NCI-H69 (cell line): ENCODE measurements at places on chromosomes 1 and 21.
A peak's percentile ranks its signal among the peaks of the same experiment; 100 is the strongest.

GRCh38 chr1:156554971-156555370, 17.4 kb downstream of the IQGAP3 start:
- DNase-seq = no peak

- no peak for DNase-seq
Observed at GRCh38 chr1:117659550-117660270, 53.9 kb downstream of the TENT5C start.

DNA sequence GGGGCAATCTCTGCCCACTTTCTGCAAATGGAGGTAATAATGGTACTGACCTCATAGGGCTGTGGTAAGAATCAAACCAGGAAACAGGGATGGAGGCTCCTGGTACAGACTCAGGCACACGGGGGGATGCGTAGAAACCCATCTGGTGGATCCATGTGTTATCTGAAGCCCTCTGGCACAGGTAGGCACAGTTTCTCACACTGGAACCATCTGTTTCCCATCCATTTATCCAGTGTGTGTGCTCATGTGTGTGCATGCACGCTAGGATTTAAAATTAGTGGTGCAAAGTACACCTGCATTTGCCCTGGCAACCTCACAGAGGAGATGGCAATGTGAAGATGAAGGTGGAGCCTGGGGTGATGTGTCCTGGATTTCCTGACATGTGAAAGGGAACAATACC, 103.3 kb downstream of the RAVER2 start:
- DNase-seq = peak; percentile 43

GRCh38 chr1:207817166-207817565, 65.3 kb downstream of the CD46 start:
- DNase-seq = no peak

DNA sequence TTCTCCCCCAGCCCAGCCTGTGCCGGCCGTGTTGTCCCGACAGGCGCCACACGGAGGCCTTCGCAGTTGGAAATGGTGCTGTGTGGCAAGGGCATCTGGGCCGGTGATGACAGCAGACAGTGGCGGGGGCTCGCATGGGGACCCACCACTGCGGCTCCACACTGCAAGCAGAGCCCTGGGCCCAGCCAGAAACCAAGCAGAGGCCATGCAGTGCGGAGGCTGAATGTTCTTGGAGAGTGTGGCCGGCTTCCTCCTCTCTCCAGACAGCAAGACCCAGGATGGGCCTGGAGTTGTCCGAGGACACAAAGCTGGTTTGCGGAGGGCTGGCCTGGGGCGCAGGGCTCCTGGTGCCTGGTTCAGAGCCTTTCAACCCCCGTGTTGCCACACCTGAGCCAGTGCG, 104.6 kb downstream of the SIK1 start:
- DNase-seq = no peak

DNA sequence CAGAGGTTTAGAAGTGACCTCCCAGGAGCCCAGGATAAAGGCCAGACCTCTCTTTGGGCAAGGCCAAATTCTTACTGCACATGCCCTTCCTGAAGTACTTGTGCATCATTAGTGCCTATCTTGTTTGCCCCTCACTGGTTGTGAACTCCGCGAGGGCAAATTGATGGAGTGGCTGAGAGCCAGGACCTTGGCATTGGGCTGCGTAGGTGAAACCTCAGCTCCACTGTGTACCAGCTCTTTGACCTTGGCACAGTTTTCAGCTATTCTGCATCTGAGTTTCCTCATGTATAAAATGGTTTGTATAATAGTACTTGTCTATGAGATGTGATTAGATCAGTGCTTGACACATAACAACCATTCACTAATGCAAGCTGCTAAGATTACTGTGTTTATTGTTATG, 11.5 kb downstream of the OTUD3 start:
- DNase-seq = no peak

DNA sequence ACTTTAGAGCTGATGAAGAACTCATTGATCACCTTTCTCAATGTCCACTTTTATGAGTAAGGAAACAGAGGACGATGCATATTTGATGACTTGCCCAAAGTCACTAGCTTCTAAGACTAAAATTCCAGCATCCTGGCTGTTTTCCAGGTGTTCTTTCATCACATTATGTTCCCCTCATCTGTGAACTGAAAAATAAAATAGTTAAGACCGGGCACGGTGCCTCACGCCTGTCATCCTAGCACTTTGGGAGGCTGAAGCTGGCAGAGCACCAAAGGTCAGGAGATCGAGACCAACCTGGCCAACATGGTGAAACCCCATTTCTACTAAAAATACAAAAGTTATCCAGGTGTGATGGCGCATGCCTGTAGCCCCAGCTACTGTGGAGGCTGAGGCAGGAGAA, 297.5 kb downstream of the DUSP10 start:
- no peak for DNase-seq

- no peak for DNase-seq
Observed at GRCh38 chr1:176046926-176047325, 160.2 kb downstream of the COP1 start.

GRCh38 chr1:70818401-70818800, 229.2 kb downstream of the PTGER3 start:
- DNase-seq = peak; percentile 12

GRCh38 chr1:187491082-187491720, 662.5 kb downstream of the PLA2G4A start:
- peak; percentile 54 for DNase-seq

DNA sequence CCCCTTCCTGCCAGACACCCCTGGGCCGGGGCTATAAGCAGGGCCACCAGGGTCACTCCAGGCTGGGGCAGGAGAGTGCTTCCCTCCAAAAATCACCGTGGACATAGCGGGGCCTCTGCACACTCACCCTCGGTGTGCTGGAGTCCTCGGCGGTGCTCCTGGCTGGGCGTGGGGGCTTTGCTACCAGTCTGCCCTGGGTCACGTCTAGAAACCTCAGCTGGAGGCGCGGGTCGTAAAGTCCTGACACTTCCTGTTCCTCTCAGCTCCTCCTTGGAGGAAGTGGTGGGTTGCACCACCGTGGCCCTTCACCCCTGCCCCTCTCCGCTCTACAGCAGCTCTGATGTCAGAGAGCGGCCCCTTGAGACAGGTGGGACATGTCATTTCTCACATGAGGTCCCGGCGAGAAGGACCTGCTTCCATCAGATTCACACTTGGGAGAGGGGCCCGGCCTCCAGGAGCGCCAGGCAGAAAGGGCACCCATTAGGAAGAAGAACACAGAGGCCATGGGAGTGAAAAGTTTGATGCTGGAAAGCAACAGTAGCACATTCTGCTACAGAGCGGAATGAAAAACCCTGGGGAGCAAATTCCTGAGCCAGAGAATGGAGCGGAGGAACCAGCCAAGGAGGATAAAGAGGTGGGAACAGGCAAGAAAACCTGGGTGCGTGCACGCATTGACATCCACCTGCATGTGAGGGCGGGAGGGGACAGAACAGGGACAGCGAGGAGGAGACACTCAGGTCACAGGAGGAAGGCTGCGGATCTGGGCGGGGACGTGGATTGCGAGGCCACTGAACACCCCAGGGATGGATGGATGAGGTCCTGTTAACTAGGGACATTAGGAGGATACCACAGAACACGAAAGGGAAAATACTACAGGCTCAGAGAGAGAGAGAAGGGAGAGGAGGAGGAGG, at the start of gene ITGB2:
Gene ITGB2, minus strand, starts transcription at position 206 of the 911 bp plus-strand sequence. CDS start 10,117 bp downstream, outside the sequence.
- no peak for DNase-seq

GRCh38 chr21:16305686-16306085, 575.9 kb downstream of the USP25 start:
- DNase-seq = no peak

GRCh38 chr1:8871539-8871935, 6.9 kb downstream of the ENO1 start:
- peak; percentile 20 for DNase-seq

- no peak for DNase-seq
Observed at GRCh38 chr1:69738458-69739250, 170.9 kb downstream of the LRRC7 start.

- DNase-seq = peak; percentile 19
Observed at GRCh38 chr1:229364207-229365065, 21.6 kb upstream of the CCSAP start.

- DNase-seq = peak; percentile 7
Observed at GRCh38 chr1:115694805-115695204, 53.0 kb downstream of the VANGL1 start.

DNA sequence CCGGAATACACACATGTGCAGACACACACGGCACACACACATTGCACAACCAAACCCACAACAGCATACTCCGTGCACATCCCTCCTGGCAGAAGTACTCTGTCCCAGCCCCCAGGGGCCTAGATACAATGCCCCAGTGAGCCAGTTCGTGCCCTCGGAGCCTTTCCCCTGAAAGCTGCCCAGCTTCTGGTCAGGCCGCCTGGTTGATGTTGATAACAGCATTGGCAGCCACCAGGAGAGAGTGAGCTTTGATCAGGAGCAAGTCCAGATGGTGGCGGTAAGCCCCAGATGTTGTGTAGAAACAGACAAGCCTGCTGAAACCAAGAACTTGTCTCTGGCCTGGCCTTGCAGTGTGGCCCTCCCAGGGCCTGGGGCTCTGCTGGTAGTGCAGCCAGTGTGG, 109.1 kb downstream of the GRIK3 start:
- no peak for DNase-seq

GRCh38 chr1:242788771-242789170, 264.3 kb upstream of the PLD5 start:
- DNase-seq = no peak

- DNase-seq = no peak
Observed at GRCh38 chr1:151970128-151970527, 23.5 kb downstream of the S100A10 start.

- DNase-seq = peak; percentile 69
Observed at GRCh38 chr21:16908077-16908476, 604.8 kb upstream of the CXADR start.

DNA sequence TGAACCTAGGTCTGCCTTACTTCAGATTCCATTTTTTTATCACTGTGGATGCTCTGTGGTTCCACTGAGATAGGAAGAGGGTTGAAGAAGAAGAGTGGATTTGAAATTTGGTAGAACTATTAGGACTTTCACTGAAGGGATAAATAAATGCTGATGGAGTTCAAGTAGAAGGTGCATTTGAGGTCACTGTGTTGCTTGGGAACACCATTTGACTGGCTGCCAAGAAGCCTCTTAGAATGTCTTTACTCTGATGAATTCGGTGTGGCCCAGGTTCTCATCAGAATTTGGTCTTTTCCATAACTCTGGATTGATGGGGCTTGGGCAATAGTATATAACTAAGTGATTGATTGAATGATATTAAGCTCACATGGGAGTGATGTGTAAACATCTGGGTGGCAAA, 11.9 kb downstream of the XPR1 start:
- peak; percentile 96 for DNase-seq

DNA sequence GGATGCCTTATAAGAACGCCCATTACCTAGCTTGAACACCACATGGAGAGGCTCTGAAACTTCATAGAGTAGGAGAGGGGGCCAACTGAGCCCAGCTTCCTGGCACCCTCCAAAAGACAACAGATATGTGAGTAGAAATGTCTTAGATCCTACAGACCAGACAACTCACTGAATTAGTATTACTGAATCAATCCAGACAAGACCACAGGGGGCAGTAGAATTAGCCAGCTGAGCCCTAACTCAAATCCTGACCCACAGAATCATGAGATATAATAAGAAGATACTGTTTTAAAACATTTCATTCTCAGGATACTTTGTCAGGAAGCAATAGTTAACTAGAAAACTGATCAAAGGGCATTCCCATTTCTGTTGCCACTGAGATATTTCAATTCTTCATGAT, 45.8 kb upstream of the C1orf21 start:
- DNase-seq = peak; percentile 4

DNA sequence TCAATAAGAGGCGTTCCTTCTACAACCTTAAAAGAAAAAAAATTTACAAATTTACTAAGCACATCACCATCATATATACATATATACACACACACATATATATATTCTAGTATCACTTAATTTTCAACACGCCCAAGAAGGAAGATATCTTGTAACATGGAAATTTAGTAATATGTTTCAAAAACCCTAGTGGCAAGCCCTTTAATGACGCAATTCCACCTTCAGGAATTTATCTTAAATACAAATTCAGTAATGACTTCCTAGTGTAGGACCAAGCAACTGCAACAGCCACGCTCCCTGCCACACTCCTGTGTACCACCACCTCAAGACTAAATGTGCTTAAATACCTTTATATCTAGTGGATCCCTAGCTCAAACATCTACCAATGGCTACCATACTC, 12.5 kb downstream of the LBR start:
- no peak for DNase-seq

GRCh38 chr1:153357076-153357852, 390 bp upstream of the S100A9 start:
- DNase-seq = peak; percentile 34

DNA sequence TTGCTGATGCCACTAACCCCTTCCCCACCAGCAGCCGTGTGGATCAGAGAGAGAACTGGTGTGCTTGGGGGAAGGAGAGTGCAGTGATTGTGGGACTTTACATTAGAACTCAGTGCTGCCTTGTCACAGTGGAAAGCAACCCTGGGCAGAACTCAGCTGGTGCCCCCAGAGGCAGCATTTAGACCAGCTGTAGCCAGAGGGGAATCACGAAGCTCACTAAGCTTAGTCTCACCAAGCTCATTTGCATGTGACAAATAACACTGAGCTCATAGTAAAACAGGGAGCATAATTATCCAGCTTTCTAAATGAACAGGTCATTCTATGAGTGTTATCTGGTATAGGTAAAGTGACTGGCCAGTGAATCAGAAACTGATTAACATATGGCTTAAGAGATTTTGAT, 9.8 kb upstream of the SMAP2 start:
- peak; percentile 26 for DNase-seq

DNA sequence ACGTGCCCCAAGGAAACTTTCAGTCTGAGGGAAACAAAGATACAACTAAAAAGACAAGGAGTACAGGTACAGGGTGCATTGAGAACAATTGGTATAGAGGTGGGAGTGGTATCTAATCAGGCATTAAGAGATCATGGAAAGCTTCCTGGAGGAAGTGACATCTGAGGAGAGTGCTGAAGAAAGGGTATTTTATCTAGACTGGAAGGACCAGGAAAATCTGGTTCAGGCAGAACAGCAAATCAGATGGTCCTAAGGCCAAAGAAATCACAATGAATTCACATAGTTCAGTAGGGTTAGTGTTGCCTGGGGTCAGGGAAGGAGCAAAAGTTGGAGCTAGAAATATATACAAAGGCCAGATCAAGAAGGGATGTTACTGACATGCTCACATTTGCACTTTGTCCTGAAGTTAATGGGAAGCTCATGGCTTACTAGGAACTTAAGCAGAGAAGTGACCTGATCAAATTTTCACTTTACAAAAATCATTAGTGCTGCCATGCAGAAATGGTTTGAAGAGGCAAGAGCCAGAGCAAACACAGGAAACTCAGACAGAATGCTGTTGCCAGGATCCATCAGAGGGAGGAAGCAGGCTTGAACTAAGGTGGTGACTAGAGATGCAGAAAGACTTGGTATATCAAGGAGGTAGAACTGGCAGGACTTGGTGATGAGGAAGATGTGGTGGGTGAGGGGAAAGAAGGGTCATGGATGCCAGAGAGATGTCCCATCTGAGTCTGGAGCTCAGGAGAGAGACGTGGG, 14.5 kb upstream of the CTTNBP2NL start:
- DNase-seq = no peak

DNA sequence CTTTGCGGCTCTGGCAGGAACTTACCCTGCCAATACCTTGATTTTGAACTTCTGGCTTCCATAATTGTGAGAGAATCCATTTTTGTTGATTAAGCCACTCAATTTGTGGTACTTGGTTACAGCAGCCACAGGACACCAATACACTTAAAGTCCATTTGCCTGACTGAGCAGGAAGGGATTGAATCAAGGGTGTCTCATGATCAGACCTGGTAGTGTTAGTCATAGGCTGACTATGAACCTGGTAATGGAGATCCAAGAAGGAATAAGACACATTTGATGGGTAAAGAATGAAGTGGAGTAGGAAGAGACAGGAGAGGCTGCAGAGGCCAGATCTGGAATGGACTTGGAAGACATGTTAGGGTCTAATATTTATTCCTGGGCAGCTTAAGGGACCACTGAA, 31.2 kb upstream of the MAP1LC3C start:
- no peak for DNase-seq
